ENCODE measurements at places on chromosomes 2 and 18.

DNA sequence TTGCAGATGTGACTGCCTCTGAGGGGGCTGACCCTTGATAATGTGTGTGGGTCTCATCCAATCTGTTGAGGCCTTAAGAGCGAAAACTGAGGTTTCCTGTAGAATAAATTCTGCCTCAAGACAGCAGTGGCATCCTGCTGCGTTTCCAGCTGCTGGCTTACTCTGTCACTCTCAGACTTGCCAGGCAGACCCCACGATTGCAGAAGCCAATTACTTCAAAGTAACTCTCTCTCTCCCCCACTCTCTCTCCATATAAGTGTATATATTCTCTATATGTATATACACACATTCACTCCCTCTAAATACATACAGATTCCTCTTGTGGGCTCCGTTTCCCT lies 152.5 kb upstream of the ALKAL2 start:
- DNase-seq = no peak

DNA sequence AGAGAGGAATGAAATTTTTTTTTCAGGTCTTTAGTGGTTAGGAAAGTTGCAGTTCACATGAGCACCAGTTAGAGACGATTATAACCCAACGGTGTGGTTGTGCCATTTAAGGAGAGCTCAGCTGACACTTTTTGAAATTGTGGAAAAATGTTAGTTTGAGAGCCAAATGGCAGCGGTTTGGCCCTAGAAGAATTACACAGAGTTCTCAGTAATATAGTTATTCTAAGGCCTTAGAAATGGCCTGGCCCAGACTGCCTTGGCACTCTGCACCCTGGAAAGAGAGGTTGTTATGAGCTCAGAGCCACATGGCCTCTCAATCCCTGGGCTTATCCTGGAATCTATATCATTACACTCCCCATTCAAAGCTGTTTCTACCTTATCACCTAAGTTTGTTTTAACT lies 117.4 kb downstream of the RHBDD1 start:
- peak; percentile 7 for DNase-seq

DNA sequence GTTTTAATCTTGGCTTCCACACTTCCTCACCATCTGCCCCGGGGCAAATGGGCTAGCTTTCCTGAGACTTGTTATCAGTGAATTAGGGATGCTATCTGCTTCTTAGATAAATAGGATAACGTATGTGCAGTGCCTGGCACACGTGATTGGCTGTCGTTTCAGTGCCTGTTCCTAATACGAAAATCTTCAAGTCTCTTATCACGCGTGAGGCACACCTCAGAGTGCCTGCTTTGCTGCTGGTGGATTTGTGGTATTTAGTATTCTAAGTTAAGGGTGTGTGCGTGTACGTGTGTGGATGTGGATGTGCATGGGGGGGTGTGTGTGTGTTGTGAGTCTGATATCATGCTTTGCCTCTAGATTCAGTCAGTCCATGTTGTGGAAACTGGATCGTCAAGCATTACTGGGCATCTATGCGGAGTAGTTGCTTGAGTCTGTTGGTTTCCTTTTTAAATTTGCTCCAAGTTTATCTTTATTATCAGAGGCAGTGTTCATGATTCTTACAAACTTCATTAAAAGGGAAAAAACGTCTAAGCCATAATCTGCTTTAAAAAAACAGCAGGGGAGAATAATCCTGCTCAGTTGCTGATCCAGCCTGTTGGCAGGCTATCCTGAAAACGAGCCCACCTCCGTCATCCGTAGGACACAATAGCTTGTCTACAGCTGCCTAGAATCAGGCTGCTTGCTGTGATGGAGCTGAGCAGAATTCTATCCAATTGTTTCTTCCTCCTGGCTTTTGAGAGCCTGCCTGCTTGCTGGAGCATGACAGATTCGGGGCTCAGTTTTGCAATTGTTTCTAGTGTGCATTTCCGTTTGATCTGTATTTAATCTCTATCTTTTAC lies 6.6 kb downstream of the SH3RF3 start:
- DNase-seq = no peak

- no peak for DNase-seq
Observed at GRCh38 chr2:128198656-128199055, 107.7 kb downstream of the UGGT1 start.

DNA sequence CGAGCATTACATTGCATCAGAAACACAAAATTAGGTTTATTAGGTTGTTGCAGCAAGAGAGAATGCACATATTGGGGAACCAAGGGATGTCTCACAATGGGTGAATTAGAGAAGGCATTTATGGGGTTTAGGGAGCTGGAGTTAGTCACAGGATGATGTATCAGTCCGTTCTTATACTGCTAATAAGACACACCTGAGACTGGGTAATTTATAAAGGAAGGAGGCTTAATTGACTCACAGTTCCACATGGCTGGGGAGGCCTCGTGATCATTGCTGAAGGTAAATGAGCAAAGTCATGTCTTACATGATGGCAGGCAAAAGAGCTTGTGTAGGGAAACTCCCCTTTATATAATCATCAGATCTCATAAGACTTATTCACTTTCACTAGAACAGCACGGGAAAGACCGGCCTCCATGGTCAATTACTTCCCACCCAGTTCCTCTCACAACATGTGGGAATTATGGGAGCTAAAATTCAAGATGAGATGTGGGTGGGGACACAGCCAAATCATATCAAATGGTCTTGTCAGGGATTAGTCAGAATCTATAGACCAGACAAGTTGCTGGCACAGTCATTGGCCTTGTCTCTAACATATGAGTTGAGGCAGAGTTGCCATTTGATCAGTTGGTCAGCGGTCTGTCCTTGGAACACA lies 61.9 kb upstream of the RBMS1 start:
- no peak for DNase-seq

GRCh38 chr2:190540048-190540447 lies 5.5 kb upstream of the NEMP2 start:
- no peak for DNase-seq

- DNase-seq = peak; percentile 63
Observed at GRCh38 chr2:180742801-180743200, 237.6 kb upstream of the UBE2E3 start.

- no peak for DNase-seq
Observed at GRCh38 chr2:216742411-216742810, 47.1 kb upstream of the IGFBP5 start.

DNA sequence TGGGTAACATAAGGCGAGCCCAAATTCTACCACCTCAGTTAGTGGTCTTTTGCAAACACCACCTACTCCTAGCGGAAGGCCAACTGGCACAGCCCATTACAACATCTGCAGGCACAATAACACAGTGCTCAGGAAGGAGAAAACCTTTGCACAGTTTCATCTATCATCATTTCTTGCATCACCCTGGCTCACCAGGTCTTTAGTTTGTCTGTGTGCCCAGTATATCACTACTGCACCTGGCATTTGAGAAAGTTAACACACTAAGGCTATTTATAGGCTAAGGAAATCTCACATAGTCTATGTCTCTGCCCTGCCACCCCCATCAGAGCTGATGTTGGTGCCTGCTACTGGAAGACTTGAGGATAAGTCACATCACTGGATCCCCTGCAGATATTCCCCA lies 484.0 kb downstream of the SATB2 start:
- no peak for DNase-seq

DNA sequence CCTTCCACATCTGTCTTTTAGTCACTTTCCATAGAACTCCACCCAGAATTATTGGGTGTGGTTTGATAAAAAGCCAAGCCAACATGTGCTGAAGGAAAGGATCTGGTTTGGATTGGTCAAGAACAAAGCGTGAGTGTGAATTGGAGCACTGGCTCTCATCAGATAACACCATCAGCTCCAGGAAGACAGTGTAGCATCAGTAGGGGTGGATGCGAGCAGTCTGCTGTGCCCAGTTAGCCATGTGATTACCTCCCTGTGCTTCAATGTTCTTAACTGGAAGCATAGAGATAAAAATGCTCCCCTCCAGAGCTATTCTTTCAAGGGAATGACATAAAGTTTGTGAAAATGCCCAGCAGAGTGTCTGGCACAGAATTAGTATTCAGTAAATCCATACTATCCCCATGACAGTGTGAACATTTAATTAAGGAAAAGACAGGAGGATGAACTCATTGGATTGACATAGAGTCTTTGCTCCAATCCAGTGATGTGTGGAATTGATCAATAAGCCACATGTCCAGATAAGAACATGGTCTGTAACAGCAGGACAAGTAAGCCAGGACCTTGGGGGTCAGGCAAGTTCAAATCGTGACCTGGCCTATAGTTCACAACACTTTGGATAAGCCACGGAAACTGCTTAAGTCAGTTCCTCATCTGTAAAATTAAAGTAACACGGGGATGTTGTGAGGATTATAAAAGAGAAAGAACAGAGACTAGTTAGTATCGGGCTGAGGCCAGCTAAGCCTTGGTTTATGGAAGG lies 68.0 kb downstream of the FAM124B start:
- no peak for DNase-seq

GRCh38 chr2:111053825-111054515 lies 66.7 kb upstream of the BCL2L11 start:
- no peak for DNase-seq

DNA sequence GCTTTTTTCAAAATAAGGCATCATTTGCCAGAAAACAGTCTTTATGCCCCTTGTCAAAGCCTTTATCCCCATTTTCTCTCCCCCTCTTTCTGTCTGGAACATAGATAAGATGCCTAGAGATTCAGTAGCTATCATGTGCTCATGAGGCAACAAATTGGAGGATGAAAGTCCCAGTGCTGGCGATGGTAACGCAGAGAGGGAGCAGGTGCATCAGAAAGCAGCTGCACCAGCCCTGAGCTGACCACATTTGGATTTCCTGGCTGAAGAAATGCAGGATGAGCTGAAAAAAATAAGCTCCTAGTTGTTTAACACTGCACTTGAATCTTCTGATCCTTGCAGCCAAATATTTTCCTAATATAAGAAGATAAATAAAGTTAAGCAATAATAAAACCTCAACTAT lies 48.0 kb downstream of the LOXHD1 start:
- DNase-seq = no peak

DNA sequence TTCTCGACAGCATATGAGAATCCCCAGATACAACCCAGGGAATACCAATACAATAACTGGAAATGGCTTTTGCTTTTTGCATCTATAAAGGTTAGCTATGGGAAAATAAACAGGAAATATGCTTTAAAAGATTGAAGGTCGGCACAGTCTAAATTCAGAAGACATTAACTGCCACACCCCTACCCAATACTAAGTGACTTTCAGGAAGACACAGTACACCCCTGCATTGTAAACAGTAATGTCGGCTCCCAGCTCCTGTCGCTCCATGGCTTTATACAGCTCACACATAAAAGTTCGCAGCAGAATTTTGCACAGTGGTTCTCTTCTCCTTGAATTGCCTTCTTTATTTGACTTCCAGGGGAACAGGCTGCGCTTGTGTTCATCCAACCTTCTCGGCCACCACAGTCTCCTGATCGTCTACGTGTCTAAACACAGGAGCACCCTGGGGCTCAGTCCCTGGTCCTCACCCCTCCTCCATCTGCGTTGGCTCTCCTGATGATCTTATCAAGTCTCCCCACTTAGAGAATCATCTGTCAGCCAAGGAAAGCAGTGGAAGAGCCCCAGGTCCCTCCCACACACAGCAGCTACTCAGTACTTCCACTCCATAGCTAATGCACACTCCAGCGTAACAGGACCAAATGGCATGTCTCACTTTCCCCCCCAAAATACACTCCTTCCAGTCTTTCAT lies 22.7 kb downstream of the CYB5A start:
- no peak for DNase-seq

GRCh38 chr2:106932644-106933043 lies 46.7 kb upstream of the ST6GAL2 start:
- no peak for DNase-seq

DNA sequence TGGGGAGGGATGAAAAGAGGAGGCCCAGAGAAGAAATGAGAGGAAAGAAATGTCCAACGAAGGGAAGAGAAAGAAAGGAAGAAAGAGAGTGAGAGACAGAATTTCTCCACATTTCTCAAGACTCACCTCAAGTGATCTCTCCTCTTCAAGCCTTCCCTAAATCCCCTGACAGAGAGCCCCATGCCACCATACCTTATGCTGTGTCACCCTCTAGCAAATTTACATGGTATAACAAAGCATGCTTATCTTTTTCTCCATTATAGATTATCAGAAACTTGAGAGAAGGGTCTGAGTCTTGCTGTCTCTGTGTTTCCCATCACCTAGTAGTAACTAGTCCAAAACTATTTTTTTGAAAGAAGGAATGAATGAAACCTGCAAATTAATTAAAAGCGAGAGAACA lies 1208.4 kb downstream of the DPP10 start:
- no peak for DNase-seq

DNA sequence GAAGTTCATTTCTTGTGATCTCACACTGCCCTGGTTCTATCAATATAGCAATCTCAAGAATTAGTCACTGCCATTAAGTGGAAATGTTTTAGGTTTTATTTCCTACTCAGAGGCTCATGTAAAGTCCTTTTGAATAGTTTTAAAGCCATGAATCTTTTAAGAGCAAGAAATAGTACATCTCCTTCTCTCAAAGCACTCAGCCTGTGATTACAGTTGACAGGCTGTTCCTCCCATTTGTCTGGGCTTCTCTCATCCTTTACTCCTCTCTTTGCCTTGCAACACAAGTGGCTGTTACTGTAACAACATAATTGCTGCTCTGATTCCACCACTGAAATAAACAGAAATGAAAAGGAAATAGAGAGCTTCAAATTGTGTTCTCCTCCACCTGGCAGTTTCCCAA lies 18.4 kb downstream of the GRP start:
- DNase-seq = peak; percentile 35

- no peak for DNase-seq
Observed at GRCh38 chr2:183078163-183078463, 434 bp upstream of the DUSP19 start.

- DNase-seq = no peak
Observed at GRCh38 chr18:78862395-78862794, 117.2 kb upstream of the SALL3 start.

DNA sequence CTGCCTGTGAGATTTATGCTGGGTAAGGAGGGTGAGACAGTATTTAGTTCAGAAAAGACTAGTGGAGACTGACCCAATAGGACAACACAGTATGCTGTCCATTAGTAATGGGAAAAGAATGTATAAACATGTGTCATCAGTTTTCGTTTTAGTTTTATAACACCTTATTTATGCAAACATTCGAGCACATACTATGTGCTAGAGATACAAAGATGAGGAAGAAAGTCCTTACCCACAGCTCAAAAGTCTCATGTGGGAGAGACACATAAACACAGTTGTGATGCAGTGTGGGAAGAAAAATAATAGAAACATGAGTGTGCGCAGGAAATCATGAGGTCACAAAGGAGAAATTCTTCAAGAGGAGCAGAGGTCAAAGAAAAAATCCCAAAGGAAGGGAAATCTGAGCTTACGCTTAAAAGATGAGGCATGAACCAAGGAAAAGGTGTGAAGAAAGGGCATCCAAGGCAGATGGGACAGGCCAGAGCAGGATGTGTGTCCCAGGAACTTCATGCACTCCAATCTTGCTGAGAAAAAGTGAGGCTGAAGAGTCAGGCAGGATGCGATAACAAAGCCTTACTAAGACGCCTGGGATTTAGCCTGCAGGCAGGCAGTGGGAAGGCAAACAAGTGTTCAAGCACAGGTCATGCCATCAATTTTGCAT lies 8.1 kb downstream of the METTL21A start:
- DNase-seq = peak; percentile 88
